ENCODE measurements at places on chromosomes 11 and 22. TPM values are rescaled to one million over a fixed set of nuclear protein-coding genes. Genes with fewer than 3 reads are reported as not detected.

DNA sequence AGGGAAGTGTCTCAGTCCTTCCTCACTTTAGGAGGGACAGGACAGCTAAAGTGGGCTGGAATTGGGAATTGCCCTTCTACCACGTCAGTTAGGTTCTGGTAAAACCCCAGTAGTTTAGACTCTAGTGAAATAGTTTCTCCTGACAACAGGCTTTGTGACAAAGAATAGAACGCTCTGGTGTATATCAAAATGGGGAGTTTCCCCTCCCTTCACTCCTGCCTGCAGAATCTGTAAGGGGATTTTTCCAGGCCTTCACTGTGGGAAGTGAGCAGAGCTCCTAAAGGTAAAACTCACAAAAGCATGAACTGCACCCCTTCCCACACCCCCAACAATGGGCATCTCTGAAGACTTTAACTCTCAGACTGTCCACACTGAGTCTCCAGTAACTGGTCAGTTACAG, 460.9 kb upstream of the LRRC4C start:
- no peak for DNase-seq

- DNase-seq: peak; percentile 57
These were observed 3.5 kb upstream of the ELMOD1 start for GRCh38 chr11:107587306-107587979.

- DNase-seq: peak; percentile 52
These were observed 937 bp upstream of the C1QTNF6 start for GRCh38 chr22:37188901-37189466.

DNA sequence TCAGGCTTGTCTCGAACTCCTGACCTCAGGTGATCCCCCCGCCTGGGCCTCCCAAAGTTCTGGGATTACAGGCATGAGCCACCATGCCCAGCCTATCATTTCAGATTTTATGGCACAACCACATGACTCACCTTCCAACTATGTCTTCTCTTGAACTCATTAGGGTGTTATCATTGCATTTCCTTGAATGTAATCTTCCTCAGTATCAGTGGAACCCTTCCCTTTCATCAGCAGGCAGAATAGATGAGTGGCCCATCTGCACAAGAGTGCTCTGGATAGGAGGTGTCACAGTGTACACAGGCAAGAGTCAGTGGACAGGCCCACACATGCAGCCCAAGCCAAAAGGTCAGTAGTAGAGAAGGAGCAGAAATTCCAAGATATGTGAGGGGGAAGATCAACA, 29.1 kb upstream of the AQP11 start:
- peak; percentile 93 for DNase-seq

MS4A1 gene
- total RNA-seq: not detected

HMBS gene
- 18.5 TPM for total RNA-seq

FAR1 gene
- 35.6 TPM for total RNA-seq

DNA sequence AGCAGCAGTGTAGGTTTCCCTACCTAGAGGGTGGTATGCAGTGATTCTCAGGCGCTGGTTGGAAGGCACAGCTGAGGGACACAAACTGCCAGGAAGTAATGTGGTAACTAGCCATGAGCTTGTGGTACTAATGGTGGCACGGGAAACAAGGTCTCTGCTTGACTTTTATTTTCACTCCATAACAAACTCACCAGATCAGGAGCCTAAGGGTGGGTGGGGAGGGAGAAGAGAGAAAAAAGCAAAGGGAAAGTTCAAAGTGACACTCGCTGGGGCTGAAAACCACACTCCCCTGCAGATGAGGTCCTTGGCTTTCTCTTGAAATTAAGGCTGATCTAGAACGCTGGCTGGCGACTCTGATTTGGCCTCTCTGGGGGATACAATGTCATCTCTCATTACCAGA, 22.0 kb downstream of the TRAF6 start:
- DNase-seq: no peak

DNA sequence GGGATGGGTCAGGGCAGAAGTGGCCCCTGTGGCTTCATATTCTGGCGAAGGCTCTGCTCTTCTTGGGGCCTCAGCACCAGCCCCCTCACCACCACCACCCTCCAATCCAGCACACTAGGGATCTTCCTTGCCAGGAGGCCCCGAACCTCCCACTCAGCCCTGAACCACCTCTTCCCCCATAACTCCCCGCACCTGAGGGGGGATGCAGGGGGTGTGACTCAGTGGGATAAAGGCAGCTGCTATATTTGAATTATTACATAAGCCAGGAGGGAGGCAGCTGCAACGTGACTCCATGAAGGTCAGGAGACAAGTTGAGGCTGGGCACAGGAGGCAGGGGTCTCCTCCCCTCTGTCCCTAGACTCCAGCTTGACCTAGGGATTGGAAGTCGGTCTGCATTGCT, 5.6 kb upstream of the PDE2A start:
- no peak for DNase-seq

MAPK11 gene
- 1.9 TPM for total RNA-seq

DNA sequence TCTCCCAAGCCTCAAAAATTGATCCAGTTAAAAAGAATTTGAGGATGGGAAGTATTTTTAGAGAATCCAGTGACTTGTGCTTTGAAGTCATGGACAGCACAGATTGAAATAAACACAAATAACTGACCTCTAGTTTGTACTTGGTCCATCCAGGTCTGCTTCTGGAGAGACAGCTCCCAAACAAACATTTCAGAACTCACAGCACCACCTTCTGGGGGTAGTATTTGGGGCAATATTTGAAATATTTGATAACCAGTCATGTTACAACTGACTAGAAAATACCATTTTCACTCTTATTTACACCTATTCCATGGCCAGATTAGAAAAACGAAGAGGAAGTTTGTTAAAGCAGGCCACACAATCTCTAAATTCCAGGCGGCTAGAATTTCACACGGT, 56.2 kb downstream of the CTSC start:
- peak; percentile 18 for DNase-seq

DNA sequence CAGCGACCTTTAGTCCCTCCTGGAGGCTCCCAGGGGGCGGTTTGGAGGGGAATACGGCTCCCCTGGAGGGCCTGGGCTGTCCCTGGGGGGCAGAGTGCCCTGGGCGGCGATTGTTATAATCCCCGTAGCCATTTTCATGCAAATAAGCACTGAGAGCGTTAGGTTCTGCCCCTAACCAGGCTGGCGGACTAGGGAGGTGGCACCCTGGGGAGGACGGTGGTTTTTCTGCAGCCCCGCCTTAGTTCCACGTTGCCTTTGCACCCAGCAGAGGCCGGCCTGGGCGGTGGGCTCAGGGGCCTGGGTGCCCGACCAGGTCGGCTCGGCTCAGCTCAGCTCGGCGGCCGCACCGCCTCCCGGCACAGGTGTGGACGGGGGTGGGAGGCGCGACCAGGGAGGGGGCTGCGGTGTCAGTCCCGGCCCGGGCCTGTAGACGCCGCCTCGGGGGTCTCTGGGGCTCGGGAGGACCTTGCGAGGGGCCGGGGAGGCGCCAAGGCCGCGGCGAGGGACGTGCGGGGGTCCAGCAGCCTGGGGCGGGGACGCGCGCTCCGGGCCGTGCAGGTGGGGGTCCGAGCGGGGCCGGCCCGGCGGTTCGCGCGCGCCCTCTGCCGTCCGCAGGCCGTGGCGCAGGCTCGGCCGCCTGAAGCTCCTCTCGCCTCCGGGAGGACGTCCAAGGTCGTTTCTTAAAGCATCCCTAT, 2.3 kb upstream of the DUSP8 start:
- DNase-seq: peak; percentile 32

GRCh38 chr11:41921746-41922390, 462.4 kb upstream of the LRRC4C start:
- no peak for DNase-seq

CCDC89 gene
- total RNA-seq: 3.0 TPM

ABCG4 gene
- not detected for total RNA-seq

CTTN gene
- 127 TPM for total RNA-seq

PIWIL4 gene
- 0.71 TPM for total RNA-seq

DNA sequence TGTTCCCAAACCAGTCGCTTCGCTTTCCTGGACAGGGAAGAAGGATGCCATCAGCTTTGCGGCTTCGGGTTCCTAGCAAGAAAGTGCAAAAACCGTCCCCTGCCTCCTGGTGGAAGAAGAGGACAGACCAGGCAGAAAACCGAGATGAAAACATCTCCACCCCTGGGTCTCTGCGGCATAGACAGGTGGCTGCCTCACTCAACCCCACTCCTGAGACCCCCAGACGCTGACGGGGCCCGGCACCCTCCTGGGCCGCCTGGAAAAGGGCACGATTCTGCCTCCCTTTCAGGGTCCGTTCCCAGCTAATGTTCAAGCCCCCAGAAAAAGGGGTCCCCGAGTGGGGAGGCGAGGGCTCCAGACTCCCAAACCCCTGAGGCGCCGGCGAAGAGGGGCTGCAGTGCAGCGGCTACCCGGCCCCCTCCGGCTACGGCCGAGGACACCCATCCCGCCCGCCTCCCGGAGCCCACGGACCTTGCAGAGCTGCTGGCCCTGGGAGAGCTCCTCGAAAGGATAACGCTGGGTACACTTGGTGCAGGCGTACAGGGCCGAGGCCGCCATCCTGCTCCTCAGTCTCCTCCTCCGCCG, 569 bp downstream of the FAM76B start:
- DNase-seq: peak; percentile 63

XRCC6 gene
- total RNA-seq: 392 TPM

GRCh38 chr11:73283276-73284000, 11.3 kb downstream of the P2RY6 start:
- DNase-seq: no peak

- DNase-seq: no peak
These were observed 5.5 kb upstream of the LTO1 start for GRCh38 chr11:69680688-69681087.

GRCh38 chr11:44973632-44974401, 23.1 kb upstream of the TP53I11 start:
- DNase-seq: peak; percentile 23

SAA2 gene
- 0.47 TPM for total RNA-seq

- peak; percentile 62 for DNase-seq
These were observed 9.1 kb downstream of the LMF2 start for GRCh38 chr22:50498322-50498890.

- DNase-seq: no peak
These were observed 13.6 kb upstream of the TTLL12 start for GRCh38 chr22:43200555-43200954.

GRCh38 chr22:30871391-30872284, 96.9 kb downstream of the MORC2 start:
- DNase-seq: no peak

GRCh38 chr11:1557904-1558774, 13.9 kb downstream of the DUSP8 start:
- DNase-seq: peak; percentile 87

- DNase-seq: no peak
These were observed 6.0 kb upstream of the MCM5 start for GRCh38 chr22:35394011-35394312.

DNA sequence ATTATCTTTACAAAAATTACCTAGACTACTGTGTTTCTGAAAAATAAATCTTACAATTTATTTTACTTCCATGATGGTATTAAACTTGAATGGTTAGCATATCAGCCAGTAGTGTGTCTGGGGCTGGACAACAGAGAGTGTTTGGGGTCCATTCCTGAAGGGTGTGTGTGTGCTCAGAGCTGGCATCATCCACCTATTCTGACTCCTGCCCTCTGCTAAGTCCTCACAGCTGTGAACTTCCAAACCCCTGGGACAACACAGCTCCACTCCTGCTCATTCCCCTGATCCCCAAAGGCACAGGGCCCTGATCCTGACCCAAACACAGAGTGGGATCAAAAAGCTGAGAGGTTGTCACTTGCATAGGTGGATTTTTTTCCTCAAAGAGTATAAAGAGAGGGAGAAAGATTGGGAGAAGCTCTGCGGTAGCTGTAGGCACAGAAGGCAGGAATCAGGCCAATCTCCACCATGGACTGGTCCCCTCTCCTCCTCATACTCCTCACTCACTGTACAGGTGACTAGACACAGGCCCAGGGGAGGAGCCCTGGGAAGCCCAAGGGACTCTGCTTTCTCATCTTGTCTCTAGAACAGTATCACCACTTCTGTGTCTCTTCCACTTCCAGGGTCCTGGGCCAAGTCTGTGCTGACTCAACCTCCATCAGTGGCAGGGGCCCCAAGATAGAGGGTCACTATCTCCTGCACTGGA, 55.7 kb upstream of the TOP3B start:
- DNase-seq: no peak

- no peak for DNase-seq
These were observed 27.3 kb upstream of the ELF5 start for GRCh38 chr11:34540870-34541269.

GRCh38 chr22:39620924-39621690, 50.6 kb downstream of the CACNA1I start:
- no peak for DNase-seq

DNA sequence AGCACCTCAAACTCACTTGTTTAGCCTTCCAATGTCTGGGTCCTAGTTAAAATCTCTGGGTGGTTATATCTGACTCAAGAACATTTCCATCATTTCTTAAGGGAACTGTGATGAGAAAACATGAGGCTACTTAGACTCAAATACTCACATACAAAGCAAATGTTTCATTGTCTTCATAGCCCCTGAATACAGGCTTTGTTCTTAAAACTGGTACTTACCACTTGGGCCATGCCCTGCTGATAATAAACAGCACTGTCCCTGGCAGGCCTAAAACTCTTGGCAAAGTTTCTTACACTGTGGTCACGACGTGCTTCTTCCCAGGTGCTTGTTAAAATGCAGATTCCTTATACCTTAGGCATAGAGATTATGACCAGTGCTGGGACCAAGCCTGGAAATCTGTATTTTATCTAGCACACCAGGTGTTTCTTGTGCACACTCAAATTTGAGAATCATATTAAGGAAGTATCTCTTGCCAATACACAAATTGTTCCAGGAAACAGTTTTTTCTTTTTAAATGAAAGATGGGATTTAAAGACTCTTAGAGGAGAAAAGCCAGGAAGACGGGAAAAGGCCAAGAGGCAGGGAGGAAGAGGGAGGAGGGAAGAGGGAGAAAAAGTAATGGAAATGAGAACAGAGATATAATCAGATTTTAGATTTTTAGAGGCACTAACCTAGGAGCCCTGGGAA, 287.9 kb upstream of the MPPED2 start:
- DNase-seq: no peak
